Activated gamma-delta T cell treated with anti-CD3 and anti-CD28 coated beads, Interleukin-2, amount 50 U/mL, for 16 hours (primary cell): ENCODE measurements at places on chromosomes 6 and 20.

DNA sequence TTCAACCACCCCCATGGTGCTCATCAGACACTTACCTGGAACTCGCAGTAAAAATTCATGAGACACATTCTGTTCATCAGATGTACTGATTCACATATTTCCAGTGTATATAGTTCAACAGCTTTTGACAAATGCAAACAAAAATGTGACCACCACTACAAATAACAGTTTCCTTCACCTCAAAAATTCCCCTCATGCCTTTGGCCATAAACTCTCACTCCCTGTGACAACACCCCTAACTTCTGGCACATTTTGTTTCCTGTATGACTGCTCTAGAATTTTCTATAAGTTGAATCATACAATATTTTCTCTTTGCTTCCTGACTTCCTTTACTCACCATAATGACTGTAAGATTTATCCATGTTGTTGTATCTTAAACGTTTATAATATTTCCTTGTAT is 63.7 kb downstream of the C6orf118 start:
- DNase-seq: no peak

GRCh38 chr6:107877968-107878367 is 53.9 kb upstream of the SCML4 start:
- DNase-seq: no peak

- DNase-seq: no peak
Measured at GRCh38 chr20:40771848-40772511, 82.9 kb upstream of the MAFB start.

- peak; percentile 0 for DNase-seq
Measured at GRCh38 chr6:32529697-32530430, at the start of gene HLA-DRB5. TSS of gene HLA-DRB5 (minus strand) at chr6:32530287. CDS start at chr6:32530224, 63 bp downstream.

GRCh38 chr6:123022975-123023374 is 26.9 kb downstream of the CLVS2 start:
- no peak for DNase-seq

GRCh38 chr6:127606131-127606562 is 29.2 kb downstream of the C6orf58 start:
- no peak for DNase-seq

GRCh38 chr6:53203483-53203882 is 54.8 kb upstream of the GCM1 start:
- DNase-seq: no peak

GRCh38 chr6:23797041-23797440 is 329.0 kb upstream of the NRSN1 start:
- DNase-seq: no peak

DNA sequence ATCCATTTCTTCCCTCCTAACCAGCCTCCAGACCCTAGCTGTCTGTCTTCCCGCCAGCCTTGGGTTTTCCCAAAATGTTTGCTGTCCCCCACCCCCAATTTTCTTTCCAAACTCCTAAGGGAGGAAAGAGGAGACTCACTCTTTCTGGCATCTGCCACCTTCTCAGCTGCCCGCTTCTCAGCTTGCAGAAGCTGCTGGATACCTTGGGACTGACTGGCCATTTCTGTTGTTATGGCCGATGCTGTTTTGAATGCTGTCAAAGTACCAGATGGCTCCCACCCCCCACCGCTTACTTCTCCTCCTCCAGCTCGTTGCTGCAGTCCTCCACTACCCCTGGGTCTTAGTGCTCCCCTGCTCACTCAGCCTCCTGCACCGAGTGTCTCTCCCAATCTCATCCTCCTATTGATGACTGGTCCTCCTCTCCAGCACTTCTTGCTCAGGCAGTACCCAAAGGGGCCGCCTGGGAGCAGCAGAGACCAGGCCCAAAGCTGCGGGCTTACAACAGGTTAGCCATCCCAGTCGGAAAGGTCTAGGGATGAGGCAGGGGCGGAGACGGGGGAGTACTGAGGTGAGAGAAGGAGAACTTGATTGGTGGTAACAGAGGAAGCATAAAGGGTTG is at the start of gene ATP6V1G2:
Gene ATP6V1G2 (minus strand): TSS at position 270 of the 619 bp plus-strand sequence. CDS start 49 bp downstream, at position 221.
- DNase-seq: peak; percentile 72

DNA sequence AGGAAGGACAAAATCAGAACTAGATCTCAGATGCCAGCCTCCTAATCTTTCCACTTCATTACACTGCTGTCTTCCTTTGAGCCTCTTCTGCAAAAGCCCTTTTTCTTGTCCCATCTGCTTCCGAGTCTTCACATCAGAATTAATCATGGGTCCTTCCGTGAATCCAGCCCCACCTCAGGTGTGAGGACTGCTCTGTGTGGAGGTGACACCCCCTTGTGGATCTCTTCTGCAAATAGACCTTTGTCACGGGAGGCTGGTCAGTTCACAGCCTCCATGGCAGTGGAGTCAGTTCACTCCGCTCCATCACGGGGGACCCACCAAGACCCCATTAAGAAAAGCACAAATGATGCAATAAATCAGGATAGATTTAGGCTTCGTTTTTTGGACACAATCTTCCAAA is 171.1 kb downstream of the ADAT2 start:
- no peak for DNase-seq

GRCh38 chr20:13788167-13788834 is 3.5 kb downstream of the NDUFAF5 start:
- no peak for DNase-seq

DNA sequence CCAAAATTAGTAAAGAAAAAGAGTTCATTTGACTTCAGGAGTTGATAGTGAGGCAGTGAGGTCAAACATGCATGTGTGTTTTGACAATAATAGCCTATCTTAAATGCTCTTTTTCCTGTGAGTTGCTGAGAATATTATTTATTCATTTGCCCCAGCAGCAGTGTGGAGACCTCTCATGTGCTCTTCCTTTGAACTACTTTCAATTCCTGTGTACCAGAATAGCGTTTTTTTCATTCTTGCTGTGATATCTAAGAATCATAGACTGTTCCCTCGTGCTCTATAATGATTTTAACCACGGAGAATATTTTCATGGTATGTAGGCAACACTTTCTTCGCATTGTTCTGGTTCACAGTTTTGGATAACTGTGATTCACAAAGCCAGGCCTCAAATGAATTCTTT is 5.2 kb downstream of the CDYL start:
- no peak for DNase-seq

DNA sequence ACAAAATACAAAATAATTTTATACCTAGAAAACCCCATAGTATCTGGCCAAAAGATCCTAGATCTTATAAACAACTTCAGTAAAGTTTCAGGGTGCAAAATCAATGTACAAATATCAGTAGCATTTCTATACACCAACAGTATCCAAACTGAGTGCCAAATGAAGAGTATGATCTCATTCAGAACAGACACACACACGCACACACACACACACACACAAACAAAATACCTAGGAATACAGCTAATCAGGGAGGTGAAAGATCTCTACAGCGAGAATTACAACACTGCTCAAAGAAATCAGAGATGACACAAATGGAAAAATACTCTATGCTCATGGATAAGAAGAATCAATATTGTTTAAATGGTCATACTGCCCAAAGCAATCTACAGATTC is 49.2 kb downstream of the TOMM6 start:
- DNase-seq: no peak

DNA sequence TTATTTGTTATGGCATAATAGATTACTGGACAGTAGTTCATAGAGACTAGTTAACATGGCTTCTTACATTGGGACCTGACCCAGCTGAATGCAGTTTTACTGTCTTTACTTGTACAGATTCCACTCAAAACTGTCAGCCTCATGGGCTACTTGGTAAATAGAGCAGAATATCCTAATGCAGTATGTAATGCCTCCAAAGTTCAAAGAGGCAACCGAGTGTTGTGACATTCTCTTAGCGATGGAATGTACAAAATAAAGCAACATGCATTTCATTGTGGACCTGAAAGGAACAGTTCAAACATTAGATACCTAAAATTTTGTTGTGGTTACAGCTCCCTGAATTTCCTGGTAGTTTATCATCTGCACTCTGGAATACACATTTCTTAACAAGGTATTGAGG is 29.1 kb upstream of the RGS17 start:
- no peak for DNase-seq

DNA sequence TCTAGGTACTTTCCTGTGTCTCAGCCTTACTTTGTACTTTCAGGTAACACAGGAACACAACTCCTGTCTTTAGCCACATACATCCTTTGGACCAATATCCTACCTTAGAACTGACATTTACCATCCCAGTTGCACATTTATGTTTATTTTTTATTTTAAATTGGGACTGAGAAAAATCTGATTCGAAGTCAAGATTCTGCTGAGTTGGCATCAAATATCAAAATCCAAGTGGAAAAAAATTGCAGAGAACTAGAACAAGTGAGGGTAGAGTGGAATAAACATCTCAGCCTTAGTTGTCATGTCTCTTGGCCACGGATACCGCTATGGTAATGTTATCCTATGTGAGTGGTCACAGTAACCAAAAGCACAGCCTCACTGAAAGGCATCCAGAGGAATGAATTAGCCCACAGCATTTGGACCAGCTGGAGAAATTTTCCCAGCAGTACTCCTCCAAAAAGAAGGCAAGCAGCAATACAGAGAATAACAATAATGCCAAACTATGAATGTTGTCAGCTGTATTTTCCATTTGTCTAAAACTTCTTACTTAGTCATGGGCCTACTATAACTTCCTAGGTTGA is 17.6 kb upstream of the EYA4 start:
- DNase-seq: no peak

GRCh38 chr6:157921685-157922367 is 59.8 kb upstream of the SYNJ2 start:
- no peak for DNase-seq

- DNase-seq: no peak
Measured at GRCh38 chr6:163387317-163387716, 27.2 kb upstream of the QKI start.

DNA sequence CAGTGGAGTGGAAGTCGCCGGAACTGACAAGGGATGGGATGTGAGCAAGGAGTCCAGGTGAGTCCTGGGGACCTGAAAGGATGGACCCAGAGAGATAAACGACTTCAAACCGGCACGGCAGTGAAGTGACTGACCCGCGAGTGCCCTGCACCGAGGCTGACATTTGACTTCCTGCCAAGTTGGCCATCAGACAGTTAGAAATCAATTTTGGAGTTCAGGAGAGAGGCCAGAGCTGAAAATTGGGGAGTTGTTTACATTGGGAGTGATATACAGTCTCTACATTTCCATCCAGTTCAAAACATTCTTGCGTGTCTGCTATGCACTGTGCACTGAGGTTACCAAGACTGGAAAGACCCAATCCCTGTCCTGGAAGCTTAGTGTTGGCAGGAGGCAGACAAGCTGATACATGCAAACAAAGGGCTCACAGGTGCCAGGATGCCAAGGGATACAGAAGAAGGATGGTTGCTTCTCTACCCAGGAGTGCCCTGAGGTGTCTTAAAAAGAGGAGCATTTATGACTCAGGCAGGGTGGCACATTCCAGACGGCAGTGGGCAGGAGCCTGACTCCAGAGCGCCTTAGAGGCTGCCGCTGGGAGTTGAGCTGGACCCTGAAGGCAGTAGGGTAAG is 186.6 kb downstream of the MTHFD1L start:
- DNase-seq: no peak

DNA sequence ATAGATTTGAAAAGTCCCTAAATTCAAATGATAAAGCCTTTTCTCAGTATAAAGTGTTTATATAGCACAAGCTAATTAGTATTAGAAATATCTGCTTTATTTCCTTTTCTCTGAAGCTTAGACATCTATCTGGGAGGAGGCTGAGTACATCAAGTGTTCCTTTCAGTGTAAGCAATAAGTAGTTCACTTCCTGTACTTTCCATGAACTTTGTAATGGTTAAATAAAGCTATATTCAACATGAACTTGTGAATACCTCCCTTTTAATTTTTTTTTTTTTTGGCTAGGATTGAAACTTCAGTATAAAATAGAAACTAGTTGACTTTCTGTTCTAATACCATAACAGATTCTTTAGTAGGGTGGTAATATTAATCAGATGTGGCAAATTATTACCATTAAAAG is 190.9 kb downstream of the CENPW start:
- no peak for DNase-seq

DNA sequence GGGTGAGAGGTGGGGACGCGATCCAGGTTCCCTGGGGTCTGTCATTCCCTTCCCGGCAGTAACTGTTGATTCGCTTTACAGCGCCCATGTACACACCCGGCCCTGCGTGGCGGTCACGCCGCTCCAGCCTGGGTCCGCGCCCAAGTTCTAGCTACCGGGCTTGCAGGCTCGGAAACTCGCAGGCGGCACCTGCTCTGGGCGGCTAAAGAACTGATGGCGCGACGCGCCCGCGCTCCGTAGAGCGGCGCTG is 1.4 kb upstream of the POU3F2 start:
- no peak for DNase-seq

DNA sequence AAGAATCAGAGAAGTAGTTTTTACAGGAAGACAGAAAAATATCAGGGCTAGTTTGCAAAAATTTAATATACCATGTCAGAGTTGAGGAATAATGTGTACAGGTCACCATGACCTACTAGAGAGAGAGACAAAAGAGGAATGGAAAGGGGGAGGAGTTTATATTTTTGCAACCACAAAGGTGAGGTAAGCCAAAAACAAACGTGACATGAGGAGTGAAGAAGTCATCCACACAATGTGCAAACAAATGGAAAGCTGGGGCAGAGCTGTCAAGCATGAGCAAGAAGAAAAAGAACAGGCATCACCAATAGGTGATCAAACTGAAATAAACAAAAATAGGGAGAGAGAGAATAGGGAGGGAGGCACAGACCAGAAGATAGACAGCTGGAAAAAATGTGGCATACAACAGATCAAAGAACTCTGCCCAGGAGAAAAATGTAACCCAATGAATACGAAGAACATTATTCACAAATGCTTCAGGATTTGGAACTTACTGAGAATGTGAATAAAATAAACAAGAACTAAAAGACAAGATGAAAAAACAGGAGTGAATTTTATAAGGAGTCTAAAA is 15.5 kb downstream of the RARS2 start:
- DNase-seq: no peak
